ENCODE measurements at places on chromosomes 6 and 20. TPM values are rescaled to one million over a fixed set of nuclear protein-coding genes. Genes with fewer than 3 reads are reported as not detected.
A peak's percentile ranks its signal among the peaks of the same experiment; 100 is the strongest.

The ARFGEF3 gene
- total RNA-seq: 0.51 TPM

The GLP1R gene
- total RNA-seq: not detected

The ATP6V1G2 gene
- total RNA-seq: 1.6 TPM

DNA sequence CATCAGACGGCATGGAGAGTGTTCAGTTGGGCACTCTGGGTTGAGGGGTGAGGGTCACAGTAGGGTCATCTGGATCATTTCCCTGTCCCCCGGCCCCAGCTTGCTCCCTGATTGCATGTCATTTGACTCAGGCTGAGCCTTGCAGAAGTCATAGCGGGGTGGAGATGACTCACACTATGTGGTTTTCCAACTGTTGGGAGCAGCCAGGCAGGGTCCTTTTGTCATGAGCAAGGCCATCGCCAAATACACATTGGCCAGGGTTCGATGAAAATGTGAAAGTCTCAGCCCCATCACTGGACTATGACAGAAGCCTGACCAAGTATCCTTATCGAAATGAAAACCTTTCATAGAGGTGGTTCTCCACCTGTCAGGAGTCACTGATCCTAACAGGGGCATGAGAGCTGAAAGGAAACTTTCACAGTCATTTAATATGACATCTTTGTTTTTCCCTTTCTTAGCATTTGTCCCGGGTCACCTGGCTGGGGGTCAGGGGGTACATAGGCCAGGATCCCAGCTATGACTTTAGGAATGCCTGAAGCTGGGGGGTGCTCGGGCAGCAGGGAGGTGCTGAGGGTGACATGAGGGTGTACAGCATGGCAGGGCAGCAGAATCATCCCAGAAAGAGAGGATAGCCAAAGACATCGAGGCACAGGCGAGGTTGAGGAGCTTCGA is 70.2 kb upstream of the CD93 start:
- peak overlapping the region; percentile 51 for H3K27ac ChIP-seq
- no peak for DNase-seq
- H3K36me3 ChIP-seq: no peaks in the 10 kb centered on the region
- H3K27me3 ChIP-seq: no peaks in the 10 kb centered on the region
- peaks cover 85% of the 10 kb centered on the region for H3K4me1 ChIP-seq

- H3K4me1 ChIP-seq: no peaks in the 10 kb centered on the region
- H3K36me3 ChIP-seq: no peaks in the 10 kb centered on the region
- no peak for DNase-seq
- no peaks in the 10 kb centered on the region for H3K27me3 ChIP-seq
Observed at GRCh38 chr6:37115236-37115895, 54.6 kb upstream of the PIM1 start.

DNA sequence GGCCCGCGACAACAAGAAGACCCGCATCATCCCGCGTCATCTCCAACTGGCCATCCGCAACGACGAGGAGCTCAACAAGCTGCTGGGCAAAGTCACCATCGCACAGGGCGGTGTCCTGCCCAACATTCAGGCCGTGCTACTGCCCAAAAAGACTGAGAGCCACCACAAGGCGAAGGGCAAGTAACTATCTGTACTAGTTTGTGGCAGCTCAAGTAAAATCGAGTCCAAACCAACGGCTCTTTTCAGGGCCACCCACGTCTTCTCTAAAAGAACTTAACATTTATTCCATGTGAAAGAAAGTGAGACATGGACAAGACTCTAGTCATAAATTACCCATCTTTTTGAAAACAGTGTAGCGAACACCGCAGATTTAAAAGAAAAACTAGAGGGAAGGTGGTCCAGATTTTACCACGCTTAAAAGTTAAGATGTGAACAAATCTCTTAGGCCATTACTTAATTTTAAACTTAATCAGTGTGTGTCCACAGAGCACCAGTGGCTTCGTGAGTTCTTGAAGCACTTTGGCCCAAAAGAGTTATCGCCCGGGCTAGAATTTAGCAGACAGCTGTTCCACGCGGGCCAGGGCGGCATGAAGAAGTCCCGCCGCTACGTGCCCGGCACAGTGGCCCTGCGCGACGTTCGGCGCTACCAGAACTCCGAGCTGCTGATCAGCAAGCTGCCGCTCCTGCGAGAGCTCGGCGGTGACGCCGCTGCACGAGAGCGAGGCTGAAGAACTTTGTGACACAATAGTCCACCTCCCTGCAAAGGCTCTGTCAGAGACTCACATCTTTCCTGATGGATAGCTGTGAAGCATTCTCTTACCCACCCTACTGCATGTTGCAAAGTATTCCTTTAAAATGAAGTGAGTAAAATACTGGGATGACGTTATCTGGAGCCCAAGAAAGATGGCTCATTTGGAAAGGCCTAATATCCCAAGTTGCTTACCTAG is 113.9 kb upstream of the PRSS16 start:
- no peak for DNase-seq
- H3K4me1 ChIP-seq: peaks cover 4% of the 10 kb centered on the region
- peak overlapping the region; percentile 67 for H3K4me3 ChIP-seq
- no peaks in the 10 kb centered on the region for H3K27me3 ChIP-seq
- peak overlapping the region; percentile 79 for H3K27ac ChIP-seq
